EH (cell line): ENCODE measurements at places on chromosomes 5 and 9.
A peak's percentile ranks its signal among the peaks of the same experiment; 100 is the strongest.

- DNase-seq, result no peak
Observed at GRCh38 chr5:73214996-73215395, 42.0 kb downstream of the TMEM174 start.

GRCh38 chr9:126293522-126293889, 33.1 kb upstream of the MVB12B start:
- no peak for DNase-seq

GRCh38 chr5:53350368-53350767, 130.1 kb upstream of the FST start:
- no peak for DNase-seq

DNA sequence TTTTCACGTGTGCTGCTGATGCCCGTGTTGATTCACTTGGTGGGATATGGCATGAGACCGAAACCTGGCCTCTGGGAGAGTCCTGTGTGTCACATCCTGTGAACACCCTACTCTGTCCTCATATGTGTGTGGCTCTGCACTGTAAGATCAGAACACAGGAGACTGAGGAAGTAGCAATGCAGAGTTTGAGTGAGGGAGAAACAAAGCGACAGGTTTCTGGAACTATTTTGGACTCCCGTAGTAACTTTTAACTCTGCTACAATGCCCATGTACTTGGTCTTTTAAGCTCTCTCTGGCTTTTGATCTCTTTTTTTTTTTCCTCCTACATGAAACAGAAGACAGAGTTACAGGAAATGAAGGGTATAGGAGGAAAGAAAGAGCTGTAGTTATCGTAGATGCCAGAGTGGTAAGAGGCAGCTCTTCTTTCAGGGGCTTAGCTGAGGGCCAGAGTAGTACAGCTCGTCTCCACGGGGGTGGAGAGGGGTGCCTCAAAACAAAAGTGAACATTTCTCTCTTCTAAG, 26.6 kb downstream of the GRAMD2B start:
- DNase-seq, result peak; percentile 79

DNA sequence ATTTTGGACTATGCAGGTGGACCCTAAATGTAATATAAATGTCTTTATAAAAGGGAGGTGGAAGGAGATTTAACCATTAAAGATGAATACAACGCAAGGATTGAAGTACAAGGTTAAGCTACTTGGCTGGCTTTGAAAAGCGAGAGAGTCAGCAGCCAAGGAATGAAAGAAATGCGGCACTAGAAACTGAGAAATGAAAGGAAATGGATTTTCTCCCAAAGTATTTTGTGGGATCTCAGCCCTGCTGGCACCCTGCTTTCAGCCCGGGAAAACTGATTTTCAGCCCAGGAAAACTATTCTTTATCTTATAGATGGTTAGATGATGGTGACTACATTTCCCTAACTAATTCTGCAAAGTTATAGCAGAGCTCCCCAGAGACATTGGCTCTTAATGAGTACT, 1349.6 kb upstream of the C9orf72 start:
- DNase-seq, result no peak

DNA sequence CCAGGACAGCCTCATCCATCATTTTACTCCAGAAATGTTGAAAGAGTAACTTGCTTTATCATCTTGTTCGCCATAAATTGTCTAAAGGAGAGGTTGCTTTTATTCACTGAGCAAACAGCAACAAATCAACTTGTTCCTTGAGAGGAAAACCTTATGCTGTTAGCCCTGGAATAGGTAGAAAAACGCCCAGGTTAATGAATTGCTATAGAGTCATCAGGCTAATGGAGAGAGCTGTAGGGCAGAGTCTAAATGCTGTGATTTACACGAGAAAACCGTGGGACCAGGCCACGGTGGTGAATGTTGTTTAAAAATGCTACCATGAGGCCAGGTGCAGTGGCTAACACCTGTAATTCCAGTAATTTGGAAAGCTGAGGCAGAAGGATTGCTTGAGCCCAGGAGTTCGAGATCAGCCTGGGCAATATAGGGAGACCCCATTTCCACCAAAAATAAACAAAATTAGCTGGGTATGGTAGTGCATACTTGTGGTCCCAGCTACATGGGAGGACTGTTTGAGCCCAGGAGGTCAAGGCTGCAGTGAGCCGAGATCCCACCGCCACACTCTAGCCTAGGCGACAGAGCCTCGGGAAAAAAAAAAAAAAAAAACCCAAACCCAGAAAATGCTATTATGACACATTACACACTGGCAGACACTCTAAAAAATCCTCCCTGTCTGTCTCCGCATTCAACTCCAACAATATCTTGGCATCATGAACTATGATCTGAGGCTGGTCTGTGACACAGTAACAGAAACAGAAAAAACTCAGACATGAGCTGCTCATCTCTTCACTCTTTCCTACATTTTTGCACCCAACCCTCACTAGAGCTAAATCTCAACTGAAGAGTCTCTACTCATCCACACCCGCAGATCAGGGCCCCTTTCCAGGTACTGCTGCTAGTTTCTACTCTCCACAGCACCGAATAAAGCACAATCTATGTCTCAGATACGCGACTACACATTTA, 118.6 kb upstream of the RETREG1 start:
- DNase-seq, result no peak

DNA sequence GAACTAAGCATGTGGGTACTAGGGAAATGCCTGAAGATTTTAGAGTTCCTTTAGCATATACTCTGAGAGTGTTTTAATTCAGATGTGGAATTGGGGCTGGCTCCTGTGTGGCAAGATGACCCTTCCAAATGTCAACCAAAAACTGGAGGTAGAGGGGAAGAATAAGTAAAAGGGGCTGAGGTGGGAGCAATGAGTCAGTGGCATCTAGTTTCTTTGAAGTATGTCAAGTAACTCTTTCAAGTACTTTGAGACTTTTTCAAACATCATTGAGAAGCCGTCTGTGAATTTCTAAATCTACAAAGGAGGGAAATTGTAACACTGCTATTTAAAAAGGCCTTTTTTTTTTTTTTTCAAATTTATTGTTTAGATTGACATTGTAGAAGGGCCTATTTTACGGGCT, 184.4 kb downstream of the MAN2A1 start:
- DNase-seq, result no peak
